Left colon (tissue), 2 donors: ENCODE measurements at places on chromosomes 4 and X. TPM values are rescaled to one million over a fixed set of nuclear protein-coding genes. Genes with fewer than 3 reads are reported as not detected.

Gene SHOX
- 0.06 TPM for total RNA-seq

GRCh38 chrX:143306991-143307937, 210.0 kb downstream of the SPANXN3 start:
- DNase-seq = peak; percentile 61

DNA sequence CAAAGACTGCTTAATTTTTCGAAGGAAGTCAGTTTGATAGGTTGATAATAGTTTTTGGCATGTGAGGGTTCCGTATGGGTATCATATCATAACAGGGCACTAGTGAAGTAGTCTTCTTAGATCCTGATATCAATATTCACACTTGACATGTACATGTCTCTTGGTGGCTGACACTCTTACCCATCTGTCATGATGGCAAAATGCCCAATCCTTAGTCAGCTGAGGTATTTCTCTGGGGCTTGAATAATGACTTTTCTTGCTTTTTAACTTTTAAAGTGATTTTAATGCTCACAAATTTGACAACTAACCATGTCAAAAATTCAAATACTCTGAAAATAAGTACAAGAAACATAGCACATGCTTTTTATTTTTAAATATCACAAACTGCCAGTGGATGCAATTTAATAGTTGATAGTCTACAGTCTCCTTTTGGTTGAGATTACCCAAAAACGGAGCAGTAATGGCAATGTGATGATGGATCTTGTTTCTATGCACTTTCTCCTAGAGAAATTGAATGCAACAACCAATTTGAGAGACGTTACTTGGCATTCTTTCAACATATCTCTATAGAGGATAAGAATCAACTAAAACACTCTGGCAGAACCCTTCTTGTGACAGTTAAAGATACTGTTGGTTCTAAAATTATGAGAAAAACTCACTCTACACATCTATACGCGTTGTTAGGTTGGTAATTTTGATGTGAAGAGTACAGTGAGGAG, 552.9 kb upstream of the PABPC4L start:
- no peak for DNase-seq

Gene NEXMIF
- total RNA-seq = 1.4 TPM

Gene ZNF674
- total RNA-seq = 3.6 TPM

Gene HMX1
- not detected for total RNA-seq

GRCh38 chr4:146159384-146160058, 16.0 kb upstream of the LSM6 start:
- DNase-seq = no peak

Gene RIBC1
- total RNA-seq = 0.47 TPM

Gene IGFBP7
- total RNA-seq = 55.3 TPM

Gene MAGEA12
- total RNA-seq = not detected

Gene DDIT4L
- total RNA-seq = not detected

GRCh38 chrX:133495464-133496391, 80.4 kb upstream of the GPC4 start:
- peak; percentile 52 for DNase-seq

- DNase-seq = no peak
Measured at GRCh38 chrX:96183843-96184242, 500.8 kb upstream of the DIAPH2 start.

- no peak for DNase-seq
Measured at GRCh38 chr4:82864336-82864979, 26.5 kb downstream of the SEC31A start.

Gene TNIP2
- 47.1 TPM for total RNA-seq

DNA sequence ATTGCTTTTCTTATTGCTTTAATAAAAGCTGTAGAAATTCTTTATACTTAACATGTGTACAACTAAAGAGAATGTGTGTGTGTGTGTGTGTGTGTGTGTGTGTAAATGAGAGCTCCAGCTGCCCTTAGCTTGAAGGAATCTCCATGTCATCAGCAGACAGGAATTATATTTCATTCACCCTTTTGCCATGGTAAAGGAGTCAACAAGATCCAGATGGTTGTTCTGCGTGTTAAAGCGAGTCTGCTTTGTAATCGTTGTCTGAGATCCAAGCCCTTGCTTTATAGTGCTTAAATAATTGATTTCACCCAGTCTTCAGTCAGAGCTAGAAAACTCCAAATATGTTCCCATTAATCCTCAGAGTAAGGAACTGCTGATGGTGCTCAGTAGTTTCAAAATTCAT, 285.5 kb downstream of the PDGFC start:
- DNase-seq = no peak

GRCh38 chr4:4857001-4857808, 2.3 kb upstream of the MSX1 start:
- DNase-seq = no peak

DNA sequence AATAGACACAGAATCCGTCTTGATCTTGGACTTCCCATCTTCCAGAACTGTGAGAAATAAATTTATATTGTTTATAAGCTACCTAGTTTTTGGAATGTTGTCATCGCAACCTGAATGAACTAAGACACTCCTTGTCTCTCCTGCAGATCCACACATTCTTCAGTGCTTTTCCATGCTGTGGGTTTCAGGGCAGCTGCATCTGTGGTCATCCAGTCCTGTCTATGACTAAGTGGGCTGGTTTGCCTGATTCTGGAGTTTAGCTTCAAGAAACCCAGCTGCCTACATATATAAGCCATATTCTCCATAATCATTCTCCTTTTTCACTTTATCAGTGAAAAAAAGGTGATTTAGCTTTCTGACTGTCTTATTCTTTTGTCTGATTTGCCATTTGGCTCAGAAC, 170.3 kb upstream of the KIT start:
- DNase-seq = no peak

DNA sequence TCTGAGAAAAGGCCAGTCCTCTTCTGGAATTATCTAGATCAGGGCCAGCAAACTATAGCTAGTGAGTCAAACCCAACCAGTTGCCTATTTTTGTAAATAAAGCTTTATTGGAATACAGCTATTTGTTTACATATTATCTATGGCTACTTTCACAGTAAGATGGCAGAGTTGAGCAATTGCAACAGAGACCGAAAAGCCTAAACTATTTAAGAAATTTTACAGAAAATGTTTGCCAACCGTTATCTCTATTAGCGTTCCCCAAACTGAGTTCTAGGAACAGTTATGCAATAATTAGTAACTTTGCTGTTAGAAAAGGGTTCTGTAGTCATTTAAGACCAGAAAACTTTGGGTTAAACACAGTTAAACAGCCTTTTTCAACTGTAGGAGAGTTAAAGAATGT, 10.5 kb downstream of the TEX13B start:
- no peak for DNase-seq

Gene AIMP1
- total RNA-seq = 40.6 TPM

DNA sequence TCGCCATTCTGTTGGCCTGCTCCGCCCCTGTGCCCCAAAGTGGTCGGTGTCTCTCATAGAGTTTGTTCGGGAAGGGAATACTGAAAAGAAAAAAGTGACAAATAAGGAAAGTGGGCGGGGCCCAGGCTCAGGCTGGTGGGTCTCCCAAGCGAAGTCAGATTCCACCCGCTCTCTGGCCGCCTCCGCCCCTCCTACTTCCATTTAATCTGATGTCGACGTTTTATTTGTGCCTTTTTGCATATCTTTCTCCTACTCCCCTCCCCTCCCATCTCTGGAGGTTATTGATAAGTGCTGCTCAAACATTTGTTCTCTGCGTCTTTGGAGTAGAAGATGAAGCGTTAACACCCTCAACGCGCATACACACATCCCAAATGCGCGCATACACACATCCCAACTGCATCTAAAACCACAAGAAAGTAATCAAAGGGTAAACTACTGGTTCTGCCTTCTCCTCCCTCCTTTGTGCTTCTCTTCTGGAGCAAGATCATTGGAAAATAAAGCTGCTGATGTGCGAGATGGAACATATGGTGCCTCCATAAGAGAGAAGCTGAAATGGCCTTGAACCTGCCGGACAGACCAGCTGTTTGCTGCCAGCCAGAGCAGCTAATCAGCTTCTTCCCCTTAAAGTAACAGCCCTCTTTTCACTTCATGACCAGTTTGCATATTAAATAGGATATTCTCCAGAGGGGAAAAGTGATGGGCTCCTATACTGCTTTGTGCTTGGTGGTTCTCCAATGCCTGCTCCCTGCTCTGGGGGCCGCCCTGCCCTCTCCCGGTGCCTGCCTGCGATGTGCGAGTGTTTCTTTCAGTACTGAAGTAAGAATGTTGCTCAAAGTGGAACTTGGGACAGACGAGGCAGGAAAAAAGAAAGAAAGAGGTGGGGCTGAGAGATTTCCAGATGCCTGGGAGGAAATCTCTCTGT, 3.1 kb downstream of the MAMLD1 start:
- peak; percentile 41 for DNase-seq

Gene CXCL5
- total RNA-seq = not detected

Gene GLRA2
- 1.6 TPM for total RNA-seq
